Effector CD8-positive, alpha-beta T cell (primary cell): ENCODE measurements at places on chromosomes 1 and 21.

DNA sequence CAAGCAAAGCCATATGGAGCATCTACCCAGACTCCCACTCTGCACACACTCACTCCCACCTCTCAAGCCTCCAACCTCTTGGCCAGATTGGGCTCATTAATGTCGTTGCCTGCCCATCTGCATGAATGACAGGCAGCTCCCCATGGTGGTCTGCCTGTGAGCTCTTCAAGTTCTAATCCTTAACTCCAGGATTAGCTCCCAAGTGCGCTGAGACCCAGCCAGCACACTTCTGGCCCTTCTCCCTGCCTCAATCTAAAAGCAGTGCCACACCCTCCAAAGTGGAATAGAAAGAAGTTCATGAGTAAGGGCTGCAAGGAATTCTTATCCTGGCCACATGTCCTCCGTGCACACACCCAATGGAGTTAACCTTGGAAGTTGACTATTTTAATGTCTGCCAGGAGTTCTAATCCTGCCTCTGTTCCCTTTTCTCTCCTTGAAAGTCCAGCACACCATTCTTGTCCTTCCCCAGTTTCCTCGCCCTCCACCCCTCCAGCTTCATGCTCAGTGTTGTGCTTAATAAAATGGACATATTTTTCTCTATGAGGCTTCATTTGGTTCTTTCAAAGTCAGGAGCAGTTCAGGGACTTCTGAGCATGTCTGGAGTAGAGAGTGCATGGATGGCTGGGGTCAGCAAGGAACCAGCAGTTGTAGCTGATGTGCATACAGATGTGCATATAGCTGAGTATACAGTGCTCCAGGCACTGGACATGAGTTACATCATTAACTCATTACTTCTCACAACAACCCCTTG is 30.1 kb downstream of the CAMK1G start:
- no peak for DNase-seq

GRCh38 chr1:24412408-24412807 is 1.2 kb downstream of the STPG1 start:
- DNase-seq, result no peak

GRCh38 chr1:227890451-227891222 is 57.1 kb downstream of the WNT9A start:
- no peak for DNase-seq

- no peak for DNase-seq
Measured at GRCh38 chr1:246367041-246367440, 140.0 kb downstream of the SMYD3 start.

- DNase-seq, result no peak
Measured at GRCh38 chr21:44589094-44589493, 3.2 kb downstream of the KRTAP10-6 start.

DNA sequence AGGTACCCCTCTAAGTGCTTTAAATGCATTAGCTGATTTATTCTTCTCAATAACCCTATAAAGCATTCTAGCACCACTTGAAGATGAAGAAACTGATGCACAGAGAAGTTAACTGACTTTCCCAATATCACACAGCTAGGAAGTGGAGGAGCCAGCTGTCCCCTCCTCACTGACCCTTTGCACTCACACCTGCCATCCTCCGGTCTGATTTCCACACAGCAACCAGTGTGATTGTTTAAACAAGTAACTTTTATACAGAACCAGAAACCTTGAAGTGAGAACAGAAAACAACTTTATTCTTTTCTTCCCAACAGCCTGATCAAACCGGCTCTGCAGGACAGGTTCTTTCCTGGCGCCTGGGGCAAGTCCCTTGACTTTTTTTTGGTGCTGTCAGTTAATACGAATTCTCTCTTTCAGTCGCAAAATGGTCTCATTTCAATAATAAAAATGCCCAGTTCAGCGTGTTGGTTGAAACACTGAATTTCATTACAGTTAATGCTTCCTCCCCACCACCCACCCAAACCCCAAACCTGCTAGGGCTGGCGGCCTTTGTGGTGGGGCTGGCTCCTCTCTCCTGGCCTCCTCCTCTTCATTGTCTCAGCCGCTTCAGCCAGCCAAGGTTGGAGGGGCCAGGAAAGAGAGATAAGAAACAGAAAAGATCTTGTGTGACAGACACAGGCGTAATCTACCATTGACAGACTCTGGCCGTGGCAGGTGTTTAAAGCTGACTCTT is 26.4 kb upstream of the EEIG2 start:
- no peak for DNase-seq
